ENCODE measurements at places on chromosomes 6 and 20.

GRCh38 chr20:37651932-37652331 lies 41.9 kb upstream of the CTNNBL1 start:
- peak; percentile 21 for DNase-seq

GRCh38 chr20:49646126-49646525 lies 67.6 kb downstream of the B4GALT5 start:
- DNase-seq = no peak

DNA sequence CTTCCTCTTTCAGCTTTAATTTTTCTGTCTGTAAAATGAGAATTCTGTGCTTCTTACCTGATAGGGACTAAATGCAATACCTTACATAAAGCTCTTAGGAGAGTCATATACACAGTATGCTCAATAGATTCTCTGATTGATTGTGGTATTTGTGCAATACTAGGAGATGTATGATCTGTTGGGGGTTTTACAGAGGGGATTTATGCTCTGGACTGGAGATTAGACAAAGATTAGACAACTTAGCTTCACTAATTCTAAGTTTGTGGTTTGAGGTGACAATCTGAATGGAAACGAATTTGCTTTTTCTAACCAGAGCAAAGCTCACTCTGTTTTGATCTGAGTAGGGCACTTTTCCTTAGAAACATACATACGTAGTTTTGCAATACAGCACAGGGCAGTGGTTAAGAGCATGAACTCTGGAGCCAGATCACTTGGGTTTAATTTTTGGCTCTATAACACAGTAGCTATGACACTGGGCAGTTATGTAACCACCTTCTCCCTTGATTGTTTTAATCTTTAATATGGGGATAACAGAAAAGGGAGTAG lies 126.2 kb downstream of the RNF144B start:
- peak; percentile 12 for DNase-seq

- DNase-seq = peak; percentile 60
Observed at GRCh38 chr6:32933661-32934085, 7.2 kb downstream of the HLA-DMB start.

- DNase-seq = no peak
Observed at GRCh38 chr6:158571826-158572652, 12.1 kb downstream of the TMEM181 start.

DNA sequence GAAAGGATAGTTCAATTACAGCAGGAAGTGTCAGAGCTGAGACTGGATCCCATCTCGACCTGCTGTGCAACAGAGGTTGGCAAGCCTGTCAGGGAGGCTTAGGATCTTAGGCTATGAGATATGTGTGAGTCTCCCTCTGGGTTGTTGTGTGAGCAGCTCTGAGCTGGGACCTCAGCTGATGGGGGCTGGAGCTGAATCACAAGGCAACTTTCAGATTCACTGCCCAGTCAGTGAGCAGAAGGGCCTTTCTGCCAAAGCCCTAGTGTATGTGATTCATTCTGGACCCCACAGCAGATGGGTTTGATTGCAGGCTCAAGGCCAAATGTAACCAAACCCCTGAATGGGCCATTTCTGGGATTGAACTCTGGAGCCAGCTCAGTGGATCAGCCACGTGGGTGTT lies 4.5 kb downstream of the PI3 start:
- DNase-seq = no peak

GRCh38 chr20:34941226-34941625 lies 14.4 kb downstream of the GSS start:
- DNase-seq = no peak

GRCh38 chr20:45840700-45841198 lies 7.2 kb downstream of the SNX21 start:
- no peak for DNase-seq

DNA sequence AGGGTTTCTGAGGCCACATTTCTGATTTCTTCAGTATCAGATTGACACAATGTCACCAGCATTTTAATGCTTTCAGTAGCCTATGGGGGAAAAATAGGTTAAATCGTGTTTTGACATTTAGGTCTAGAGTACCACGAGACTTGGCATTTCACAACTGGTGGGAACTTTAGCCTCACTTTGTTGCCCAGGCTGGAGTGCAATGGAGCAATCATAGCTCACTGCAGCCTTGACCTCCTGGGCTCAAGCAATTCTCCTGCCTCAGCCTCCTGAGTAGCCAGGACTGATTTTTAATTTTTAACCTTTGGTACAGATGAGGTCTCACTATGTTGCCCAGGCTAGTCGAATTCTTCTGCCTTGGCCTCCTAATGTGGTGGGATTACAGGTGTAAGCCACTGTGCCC lies 11.0 kb upstream of the ARMH2 start:
- DNase-seq = no peak

GRCh38 chr6:116385459-116385802 lies 14.7 kb downstream of the DSE start:
- DNase-seq = no peak

DNA sequence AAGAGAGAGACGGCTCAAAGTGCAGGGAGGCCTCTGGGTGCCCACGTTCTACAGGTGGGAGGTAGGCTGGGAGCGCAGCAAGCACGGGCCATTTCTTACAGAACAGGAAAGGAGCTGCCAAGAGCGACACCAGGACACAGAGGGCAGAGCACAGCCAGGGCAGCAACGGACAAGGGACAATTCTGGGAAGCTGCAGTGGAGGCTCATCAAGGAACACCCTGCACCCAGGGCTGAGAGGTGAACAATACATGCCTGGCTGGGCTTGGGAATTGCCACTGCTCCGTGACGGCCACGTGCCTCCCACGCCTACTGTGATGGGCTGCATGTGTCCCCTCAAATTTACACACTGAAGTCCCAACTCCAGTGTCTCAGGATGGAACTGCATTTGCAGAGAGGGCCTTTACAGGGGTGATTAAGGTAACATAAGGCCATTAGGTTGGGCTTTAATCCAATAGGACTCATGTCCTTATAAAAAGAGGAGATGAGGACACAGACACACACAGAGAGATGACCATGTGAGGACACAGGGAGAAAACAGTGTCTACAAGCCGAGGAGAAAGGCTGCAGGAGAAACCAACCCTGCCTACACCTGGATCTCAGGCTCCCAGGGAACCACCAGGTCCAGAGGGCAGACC lies 13.6 kb downstream of the SERPINB6 start:
- DNase-seq = no peak

- DNase-seq = no peak
Observed at GRCh38 chr20:47778398-47779354, 6.6 kb downstream of the SULF2 start.

DNA sequence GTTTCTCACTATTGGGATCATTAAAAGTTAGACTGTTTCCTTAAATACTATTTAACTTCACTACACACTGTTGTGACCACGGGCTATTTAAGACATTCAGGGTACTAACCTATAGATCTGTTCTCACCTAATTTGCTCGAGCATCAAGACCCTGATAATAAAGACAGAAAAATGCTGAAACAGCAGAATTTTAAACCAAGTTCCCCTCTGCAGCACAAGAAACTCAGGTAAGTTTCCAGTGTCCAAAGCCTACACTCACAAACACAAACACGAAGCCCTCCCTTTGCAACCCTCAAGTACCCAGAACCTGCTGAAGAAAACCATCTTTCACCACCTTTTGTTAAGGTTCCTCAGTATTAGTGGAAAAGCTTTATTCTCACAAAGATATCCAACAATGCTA lies 4.0 kb downstream of the SNX5 start:
- no peak for DNase-seq

GRCh38 chr20:46351357-46352058 lies 43.2 kb upstream of the CDH22 start:
- DNase-seq = no peak

- DNase-seq = peak; percentile 32
Observed at GRCh38 chr6:100664274-100665040, 199.7 kb upstream of the SIM1 start.

DNA sequence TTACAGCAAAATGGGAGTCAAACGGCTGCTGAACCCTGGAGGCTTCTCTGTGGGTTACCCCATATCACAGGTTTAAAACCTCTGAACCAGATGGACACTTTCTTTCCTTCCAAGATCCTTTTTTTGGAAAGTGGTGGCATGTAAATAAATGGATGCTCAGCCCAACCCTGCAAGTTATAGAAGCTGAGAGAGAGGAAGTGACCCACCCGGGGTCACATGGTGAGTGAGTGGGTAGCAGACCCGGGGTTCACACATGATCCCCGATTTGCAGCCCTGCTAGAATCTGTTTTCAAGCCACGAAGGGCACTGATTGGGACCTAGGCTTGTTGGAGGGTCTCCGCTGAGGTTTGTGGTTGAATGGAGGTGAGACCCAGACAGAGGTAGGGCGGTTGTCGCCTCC lies 32.0 kb downstream of the SIRPA start:
- no peak for DNase-seq

DNA sequence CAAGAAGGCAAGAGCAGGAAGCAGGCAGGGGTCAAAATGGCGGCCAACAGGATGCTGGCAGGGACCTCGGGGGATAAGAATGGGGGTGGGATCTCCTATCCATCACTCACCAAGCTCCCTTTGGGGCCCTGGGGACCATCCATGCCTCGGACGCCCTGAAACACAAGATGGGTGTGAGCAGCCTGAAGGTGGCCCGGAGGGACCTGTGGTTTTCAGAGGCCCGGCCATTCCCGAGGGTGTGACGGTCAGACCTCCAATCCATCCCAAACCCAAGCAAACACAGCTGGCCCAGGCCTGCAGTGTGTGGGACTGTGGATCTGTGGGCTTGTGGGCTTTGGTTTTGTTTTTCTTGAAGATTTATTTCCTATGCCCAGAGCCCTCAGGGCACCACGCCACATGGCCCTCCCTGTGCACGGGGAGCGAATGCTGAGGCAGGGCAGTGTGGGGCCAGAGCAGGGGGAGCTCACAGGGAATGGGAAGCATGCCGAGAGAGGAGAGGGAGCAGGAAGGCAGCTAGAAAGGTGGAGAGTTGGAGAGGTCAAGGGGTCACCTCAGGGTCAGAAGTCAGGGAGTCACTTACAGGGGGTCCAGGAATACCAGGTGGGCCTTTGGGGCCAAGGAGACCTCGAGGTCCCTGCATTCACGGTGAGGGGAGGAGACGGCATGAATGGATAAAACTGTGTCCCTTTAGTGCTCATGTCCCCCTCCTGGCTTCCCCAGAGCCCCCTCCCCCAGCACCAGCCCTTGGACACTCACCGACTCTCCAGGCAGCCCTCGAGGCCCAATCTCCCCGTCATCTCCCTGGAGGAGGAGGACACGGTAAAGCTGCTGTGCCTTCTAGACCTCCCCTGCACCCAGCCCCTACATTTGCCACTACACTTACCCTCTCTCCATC lies 14.5 kb downstream of the COL11A2 start:
- DNase-seq = no peak

- DNase-seq = no peak
Observed at GRCh38 chr20:43383026-43383795, 74.5 kb upstream of the SRSF6 start.

- no peak for DNase-seq
Observed at GRCh38 chr6:31025595-31025994, 15.3 kb downstream of the MUC22 start.

GRCh38 chr6:79869600-79870084 lies 77.7 kb downstream of the ELOVL4 start:
- peak; percentile 69 for DNase-seq

- no peak for DNase-seq
Observed at GRCh38 chr6:154989448-154989847, 5.7 kb upstream of the TIAM2 start.

GRCh38 chr20:62773845-62774714 lies 22.2 kb upstream of the MRGBP start:
- no peak for DNase-seq

- no peak for DNase-seq
Observed at GRCh38 chr6:18160911-18161310, 5.7 kb downstream of the KDM1B start.

- DNase-seq = no peak
Observed at GRCh38 chr6:14086701-14087100, 30.9 kb upstream of the CD83 start.

DNA sequence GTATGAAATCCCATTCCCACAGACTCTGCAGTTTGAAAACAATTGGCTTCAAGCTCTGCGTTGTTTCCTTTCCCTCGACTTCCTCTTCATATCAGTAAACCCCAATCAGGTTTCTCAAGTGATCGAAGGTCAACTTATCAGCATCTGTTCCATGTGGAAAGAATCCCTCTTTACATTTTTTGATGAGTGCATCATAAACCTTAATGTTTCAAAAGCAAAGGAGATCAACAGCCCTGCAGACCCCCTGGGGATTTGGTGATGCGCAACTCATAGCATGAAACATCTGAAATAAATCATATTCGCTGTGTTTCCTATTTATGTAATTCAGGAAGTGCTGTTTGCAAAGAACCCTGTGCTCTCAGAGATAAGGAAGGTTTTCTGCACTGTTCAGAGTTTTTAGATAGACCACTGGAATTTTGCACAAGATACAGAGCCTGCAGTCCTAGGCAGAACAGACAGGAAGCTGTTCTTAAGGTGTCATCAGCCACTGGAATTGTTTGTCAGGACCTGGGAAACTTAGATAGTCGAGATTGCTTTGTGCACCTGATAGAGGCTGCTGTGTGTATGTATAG lies 216.0 kb downstream of the HIVEP2 start:
- DNase-seq = peak; percentile 44

GRCh38 chr6:112017169-112017568 lies 36.7 kb upstream of the CCN6 start:
- DNase-seq = no peak

GRCh38 chr6:13053006-13053461 lies 275.3 kb downstream of the TBC1D7 start:
- no peak for DNase-seq

GRCh38 chr6:159899994-159900745 lies 9.4 kb downstream of the MAS1 start:
- no peak for DNase-seq

DNA sequence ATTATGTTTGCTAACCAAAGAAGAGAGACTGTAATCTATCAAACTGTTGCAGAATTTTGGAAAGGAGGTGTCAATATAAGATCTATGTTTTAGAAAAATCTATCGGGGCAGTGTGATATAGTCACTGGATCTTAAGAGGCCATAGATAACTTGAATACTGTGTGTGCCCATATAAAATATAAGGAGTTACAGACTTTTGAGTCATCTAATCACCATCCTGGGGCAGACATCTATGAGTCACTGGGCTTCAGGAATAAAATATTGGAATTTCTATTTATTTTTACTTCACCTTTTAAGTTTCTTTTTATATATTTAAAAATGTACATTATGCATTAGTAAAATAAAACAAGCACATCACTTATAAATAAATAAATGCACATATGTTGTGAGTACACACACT lies 509.3 kb upstream of the MAN1A1 start:
- no peak for DNase-seq

DNA sequence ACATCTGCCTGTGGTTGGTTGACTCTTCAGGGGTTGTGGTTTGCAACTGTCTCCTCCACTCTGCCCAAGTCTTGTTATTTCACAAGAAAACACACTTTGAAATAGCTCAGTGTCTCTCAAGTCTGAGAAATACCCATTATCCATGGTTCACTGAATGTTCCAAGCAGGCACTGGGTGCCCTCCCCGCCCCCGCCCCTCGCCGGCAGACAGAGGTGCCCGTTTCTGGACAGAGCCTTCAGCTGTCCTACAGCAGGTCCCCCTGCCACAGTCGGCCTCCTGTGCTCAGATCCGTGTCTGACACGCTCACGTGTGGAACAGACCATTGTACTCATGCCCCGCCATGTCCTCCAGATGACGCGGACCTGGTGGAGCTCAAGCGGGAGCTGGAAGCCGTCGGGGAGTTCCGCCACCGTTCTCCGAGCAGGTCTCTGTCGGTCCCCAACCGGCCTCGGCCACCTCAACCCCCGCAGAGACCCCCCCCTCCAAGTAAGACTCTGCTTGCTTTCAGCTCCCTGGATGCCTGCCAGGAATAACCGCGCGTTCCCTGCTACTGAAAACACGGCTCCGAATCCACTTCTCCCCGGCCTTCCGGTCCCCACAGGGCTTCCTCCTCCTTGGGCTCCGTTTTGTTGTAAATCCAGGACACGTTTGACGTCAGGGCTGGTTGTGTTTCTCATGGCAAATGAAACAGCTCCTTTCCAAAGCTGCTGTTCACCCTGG lies 81.4 kb downstream of the SERAC1 start:
- DNase-seq = peak; percentile 96

Measured in Jurkat, Clone E6-1 (cell line).